NCI-H526 (cell line): ENCODE measurements at places on chromosomes 13 and 19.

DNA sequence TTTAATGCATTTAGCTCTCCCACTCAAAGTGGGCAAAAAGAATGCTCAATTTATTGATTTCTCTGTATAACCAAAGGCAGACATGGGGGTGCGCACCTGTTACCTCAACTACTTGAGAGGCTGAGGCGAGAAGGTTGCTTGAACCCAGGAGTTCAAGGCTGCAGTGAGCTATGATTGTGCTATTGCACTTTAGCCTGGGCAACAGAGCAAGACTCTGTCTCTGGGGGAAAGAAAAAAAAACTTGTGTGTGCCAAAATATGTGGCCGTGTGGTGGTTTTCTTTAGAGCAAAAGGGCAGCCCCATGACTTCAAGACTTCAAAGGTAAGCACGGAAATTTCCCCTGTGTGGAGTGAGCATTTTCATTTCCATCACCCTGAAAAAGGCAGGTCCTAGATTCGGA, 81.9 kb downstream of the IPO5 start:
- no peak for DNase-seq

GRCh38 chr13:59459972-59460371, 703.8 kb downstream of the DIAPH3 start:
- DNase-seq, result peak; percentile 6

- no peak for DNase-seq
Measured at GRCh38 chr19:581399-582111, 8.1 kb upstream of the HCN2 start.

GRCh38 chr19:52343548-52343947, 7.5 kb downstream of the ZNF610 start:
- peak; percentile 81 for DNase-seq

GRCh38 chr19:17358395-17358794, 18.7 kb downstream of the PLVAP start:
- DNase-seq, result no peak

GRCh38 chr19:1465191-1466016, 13.6 kb downstream of the C19orf25 start:
- peak; percentile 41 for DNase-seq

GRCh38 chr19:11101057-11101456, 11.8 kb downstream of the LDLR start:
- no peak for DNase-seq

GRCh38 chr19:41993612-41994483, at the start of gene ATP1A3:
Gene ATP1A3, minus strand, starts transcription at chr19:41994230. Its CDS starts 154 bp downstream, at chr19:41994076.
- DNase-seq, result peak; percentile 95

DNA sequence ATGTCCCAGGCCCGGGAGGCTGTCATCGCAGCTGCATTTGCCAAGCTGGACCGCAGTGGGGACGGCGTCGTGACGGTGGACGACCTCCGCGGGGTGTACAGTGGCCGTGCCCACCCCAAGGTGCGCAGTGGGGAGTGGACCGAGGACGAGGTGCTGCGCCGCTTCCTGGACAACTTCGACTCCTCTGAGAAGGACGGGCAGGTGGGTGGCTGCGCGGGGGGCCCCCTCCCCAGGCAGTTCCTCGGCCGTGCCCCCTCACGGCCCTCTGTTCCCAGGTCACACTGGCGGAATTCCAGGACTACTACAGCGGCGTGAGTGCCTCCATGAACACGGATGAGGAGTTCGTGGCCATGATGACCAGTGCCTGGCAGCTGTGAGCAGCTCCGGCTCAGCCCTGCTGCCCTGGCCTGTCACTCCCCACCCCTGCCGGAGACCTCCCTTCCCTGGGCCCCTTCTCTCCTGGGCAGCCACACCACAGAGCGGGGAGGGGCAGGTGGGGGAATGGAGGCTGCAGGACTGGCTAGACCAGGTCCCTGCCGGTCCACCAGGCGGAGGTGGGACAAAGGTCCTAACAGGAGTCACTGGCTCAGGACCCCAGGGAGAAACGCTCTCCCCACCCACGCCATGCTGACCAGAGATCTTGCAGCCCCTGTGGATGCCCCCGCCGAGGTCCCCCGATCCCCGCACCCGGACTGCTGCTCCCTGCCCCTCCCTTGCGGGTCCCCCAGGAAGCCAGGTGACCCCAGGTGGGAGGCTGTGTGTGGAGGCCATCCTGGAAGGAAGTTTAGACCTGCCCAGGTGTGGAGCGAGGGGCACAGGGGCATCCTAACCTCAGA, 1.1 kb downstream of the CAPS start:
- no peak for DNase-seq

DNA sequence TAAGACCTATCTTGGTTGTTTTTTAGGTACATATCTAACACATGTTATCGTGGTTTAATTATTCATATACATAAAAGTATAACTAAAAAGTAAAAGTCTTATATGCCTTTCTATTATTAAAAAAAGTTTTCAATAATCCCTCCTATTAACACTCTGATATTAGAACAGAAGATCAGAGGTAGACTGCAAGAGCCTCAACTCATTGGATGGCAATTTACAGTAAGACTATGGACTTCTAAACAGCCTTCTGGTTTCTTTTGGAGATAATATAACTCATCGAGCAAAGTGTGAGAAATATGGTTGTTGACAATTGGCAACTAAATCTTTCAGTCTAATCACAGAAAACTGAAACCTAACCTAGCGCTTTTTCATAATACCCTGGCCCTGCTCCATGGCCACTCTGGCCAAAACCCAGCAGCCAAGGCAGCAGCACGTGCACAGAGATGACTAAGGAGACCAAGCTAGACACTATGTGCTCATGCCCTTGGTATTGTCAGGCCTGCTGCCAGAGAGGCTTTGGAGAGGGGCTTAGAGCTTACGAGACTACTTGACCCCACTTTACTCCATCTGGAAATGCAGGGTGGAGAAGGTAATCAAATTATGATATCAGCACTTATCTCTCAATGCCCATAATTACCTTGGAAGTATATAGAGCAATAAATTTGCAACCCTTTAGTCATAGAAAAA, 40.6 kb upstream of the EEF1AKMT1 start:
- no peak for DNase-seq

GRCh38 chr19:461721-462551, 1.1 kb upstream of the SHC2 start:
- peak; percentile 56 for DNase-seq

- DNase-seq, result no peak
Measured at GRCh38 chr13:29324601-29325000, 270.9 kb downstream of the SLC7A1 start.

GRCh38 chr19:42293540-42293939, 8.4 kb upstream of the PRR19 start:
- no peak for DNase-seq

DNA sequence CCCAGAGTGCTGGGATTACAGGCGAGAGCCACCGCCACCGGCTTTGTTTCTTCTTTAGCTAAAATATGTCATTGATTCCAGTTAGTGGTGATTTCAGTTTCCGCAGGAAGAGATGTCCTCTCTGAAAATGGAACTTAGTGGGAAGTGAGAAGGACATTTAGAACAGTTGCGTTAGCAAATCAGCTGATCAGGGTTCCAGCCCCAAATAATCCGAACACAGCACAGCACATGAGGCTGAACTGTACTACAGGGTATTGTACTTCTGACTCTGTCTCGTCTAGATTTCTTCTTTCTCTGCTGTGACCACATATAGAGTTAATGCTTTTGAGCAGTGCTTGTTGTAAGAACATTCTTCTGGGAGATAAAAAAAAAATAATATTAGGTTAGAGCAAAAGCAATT, 314.4 kb downstream of the MYO16 start:
- DNase-seq, result no peak

DNA sequence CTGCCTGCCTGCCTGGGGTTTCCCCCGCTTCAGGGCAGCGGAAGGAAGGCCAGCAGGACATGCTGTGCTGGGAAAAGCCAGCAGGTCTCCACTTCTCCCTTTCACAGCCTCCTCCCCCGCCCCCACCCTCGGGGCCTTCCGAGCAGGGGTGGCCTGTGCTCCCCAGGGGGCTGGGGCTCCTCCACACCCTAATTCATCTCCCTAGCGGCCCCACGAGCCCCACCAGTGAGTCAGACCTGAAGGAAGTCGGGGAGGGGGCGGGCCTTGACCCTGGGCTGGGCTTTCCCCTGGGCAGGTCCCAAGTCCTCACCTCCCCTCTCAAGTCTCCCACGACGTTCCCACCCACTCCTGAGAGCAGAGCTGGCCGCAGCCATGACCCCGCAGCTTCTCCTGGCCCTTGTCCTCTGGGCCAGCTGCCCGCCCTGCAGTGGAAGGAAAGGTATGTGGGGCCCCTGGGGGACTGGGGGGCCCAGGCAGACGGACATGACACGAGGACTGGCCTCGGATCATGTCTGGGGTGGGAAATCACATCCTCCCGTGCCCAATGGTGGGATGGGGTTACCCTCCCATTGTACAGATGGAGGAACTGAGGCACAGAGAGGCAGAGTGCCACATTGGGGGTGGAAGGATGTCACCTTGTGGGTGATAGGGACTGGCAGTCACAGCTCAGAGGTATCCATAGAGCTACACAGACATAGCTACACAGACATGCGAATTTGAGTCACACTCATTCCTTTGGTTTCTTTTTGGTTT, at the start of gene EBI3:
EBI3 (plus strand) TSS at position 345 of the 753 bp plus-strand sequence; CDS start at position 373, 28 bp downstream.
- no peak for DNase-seq

GRCh38 chr19:37969695-37970094, 62.7 kb downstream of the SIPA1L3 start:
- peak; percentile 27 for DNase-seq

GRCh38 chr13:24858953-24859352, 95.0 kb downstream of the RNF17 start:
- no peak for DNase-seq

DNA sequence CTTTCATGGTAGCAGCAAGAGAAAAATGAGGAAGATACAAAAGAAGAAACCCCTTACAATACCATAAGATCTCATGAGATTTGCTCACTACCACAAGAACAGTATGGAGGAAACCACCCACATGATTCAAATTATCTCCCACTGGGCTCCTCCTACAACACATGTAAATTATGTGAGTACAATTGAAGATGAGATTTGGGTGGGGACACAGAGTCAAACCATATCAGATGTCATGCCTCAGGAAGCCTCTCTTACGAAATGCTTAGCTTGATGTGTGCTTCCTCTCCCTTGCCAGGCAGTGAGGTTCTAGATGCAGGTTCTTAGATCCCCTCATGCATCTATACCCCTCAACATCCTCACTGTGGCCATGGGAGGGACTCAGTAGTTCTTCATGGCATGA, 63.2 kb upstream of the RGCC start:
- DNase-seq, result no peak

DNA sequence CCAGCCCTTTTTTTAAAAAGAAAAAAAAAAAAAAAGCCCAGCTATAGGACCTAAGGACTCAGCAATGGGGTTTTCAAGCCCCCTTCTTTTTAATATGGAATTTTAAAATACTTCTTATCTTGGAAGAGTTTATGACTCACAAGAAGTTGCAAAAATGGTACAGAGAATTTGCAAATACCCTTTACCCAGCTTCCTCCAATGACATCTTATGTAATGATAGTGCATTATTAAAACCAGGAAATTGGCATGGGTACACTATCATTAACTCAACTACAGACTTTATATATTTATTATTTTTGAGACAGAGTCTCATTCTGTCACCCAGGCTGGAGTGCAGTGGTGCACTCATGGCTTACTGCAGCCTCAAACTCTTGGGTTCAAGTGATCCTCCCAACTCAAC, 16.1 kb downstream of the TMEM38A start:
- no peak for DNase-seq

- DNase-seq, result no peak
Measured at GRCh38 chr13:98129059-98129746, 13.7 kb upstream of the FARP1 start.

- DNase-seq, result no peak
Measured at GRCh38 chr13:29577136-29578051, 18.1 kb downstream of the SLC7A1 start.
